ENCODE measurements at places on chromosomes 12 and 14.

- DNase-seq = no peak
Measured at GRCh38 chr14:95370076-95370475, 50.4 kb upstream of the CLMN start.

GRCh38 chr14:104686624-104687517 is 2.5 kb upstream of the INF2 start:
- DNase-seq = peak; percentile 54

- no peak for DNase-seq
Measured at GRCh38 chr12:124852329-124852831, 11.3 kb downstream of the SCARB1 start.

DNA sequence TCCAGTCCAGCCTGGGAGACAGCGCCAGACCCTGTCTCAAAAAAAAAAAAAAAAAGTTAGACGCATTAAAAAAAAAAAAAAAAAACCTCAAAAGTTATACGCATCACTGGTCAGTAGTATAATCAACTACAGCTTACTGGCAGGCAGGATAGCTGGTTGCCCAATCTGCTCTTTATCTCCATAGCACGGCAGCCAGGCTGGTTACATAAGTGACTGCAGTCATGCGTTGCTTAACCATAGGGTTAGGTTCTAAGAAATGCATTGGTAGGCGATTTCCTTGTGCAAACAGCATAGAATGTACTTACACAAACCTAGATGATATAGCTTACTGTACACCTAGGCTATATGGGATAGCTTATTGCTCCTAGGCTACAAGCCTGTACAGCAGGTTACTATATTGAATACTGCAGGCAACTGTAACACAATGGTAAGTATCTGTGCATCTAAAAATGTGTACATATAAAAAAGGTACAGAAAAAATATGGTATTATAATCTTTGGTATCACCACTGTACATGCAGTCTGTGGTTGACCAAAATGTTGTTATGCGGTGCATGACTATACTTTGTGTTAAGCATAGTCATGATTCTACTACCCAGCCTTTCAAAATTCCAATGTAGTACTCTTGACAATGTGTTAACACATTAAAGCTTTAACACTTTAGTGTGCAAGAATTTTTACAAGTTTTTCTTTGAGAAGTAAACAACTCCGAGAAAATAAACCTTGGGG is 8.1 kb downstream of the L2HGDH start:
- no peak for DNase-seq

DNA sequence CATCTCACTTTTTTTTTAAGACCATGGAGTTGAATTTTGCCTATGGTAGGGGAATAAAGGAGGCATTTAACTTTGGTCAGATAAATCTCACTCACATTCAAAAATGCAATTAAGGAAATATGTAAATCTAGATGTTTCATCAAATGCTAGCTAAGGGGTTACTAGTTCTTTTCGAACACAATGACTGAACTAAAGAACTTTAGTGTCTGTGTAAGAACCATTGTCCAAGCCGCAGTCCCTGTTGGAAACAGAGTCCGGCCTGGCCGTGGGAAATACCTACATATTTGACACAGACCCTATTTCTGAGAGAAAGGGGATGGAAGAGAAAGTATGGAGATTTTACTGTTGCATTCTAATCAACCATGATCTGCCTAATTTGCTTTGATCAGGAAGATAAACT is 17.4 kb downstream of the LGR5 start:
- no peak for DNase-seq

GRCh38 chr14:31036552-31036951 is 10.4 kb upstream of the STRN3 start:
- DNase-seq = no peak

DNA sequence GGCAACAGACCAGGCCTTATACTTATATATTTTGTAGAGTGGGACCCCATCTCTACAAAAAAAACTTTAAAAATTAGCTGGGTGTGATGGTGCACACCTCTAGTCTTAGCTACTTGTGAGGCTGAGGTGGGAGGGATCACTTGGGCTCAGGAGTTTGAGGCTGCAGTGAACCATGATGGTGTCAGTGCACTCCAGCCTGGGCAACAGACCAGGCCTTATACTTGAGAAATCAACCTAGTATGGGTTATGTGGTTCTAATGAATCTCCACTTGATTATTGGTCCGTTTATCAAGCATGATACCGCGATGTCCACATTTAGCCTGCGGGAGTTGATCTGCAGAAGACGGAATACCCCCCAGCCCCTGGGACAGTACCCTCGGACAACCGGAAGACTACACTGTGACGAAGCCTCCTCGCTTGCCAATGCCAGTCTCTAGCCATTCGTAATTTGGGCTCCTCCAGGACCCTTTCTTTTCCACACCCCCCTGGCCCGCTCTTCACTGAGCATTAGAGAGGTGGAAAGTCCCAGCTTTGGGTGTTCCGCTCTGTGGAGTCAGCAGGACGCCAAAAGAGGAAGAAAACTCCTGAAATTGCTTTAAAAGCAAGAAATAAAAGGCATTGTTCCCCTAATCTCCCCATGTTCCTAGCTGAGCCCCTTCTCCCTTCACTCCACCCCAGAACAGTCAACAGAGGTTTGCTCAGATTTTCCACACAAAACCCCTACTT is 19.4 kb downstream of the LTBP2 start:
- DNase-seq = no peak

GRCh38 chr12:56437430-56438176 is 11.6 kb downstream of the TIMELESS start:
- DNase-seq = no peak

DNA sequence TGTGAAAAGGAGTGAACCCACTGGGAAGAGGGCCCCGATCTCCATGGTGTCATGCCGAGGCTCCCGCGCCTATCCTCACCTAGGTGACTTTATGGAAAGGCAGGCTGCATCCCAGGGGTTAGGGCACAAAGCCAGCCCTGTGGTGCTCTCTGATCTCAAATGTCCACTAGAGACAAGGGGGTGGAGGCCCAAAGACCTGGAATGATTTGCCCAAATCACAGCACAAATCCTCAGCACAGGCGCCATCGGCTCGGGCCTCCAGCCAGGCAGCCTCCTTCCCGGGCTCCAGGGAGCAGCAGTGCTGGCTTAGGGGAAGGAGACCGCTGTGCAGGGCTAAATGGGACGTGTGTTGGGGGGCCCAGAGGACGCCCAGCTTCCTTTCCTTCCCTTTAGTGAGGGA is 17.6 kb downstream of the CHGA start:
- DNase-seq = no peak

DNA sequence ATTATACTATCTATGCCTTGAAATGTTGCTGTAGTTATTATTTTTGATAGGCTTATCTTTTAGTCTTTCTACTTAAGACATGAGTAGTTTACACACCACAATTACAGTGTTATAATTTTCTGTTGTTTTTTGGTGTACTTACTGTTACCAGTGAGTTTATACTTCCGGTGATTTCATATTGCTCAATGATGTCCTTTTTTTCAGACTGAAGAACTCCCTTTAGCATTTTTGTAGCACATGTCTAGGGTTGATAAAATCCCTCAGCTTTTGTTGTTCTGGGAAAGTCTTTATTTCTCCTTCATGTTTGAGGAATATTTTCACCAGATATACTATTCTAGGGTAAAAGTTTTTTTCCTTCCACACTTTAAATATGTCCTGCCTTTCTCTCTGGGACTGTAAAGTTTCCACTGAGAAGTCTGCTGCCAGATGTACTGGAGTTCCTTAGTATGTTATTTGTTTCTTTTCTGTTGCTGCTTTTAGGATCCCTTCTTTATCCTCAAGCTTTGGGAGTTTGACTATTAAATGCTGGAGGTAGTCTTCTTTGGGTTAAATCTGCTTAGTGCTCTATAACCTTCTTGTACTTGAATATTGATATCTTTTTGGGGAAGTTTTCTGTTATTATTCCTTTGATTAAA is 41.5 kb upstream of the FERMT2 start:
- no peak for DNase-seq

DNA sequence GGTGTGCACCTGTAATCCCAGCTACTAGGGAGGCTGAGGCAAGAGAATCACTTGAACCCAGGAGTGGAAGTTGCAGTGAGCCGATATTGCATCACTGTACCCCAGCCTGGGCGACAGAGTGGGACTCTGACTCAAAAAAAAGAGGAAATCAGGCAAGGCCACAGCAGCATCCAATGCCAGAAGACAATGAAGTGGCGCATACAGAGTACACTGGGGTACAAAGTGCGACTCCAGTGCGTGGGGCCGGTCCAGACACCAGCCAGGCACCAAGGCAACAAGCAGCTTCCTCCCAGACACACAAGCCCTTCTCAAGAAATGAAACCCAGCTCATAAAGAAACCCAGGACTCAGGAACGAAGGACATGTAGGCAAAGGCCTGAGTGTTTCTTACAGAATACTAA is 28.2 kb downstream of the TTC7B start:
- no peak for DNase-seq

GRCh38 chr12:15526033-15526432 is 203.7 kb downstream of the PTPRO start:
- DNase-seq = peak; percentile 88

GRCh38 chr14:28952666-28953065 is 186.1 kb downstream of the FOXG1 start:
- DNase-seq = no peak

- peak; percentile 76 for DNase-seq
Measured at GRCh38 chr12:110590806-110591326, 7.7 kb upstream of the PPTC7 start.

DNA sequence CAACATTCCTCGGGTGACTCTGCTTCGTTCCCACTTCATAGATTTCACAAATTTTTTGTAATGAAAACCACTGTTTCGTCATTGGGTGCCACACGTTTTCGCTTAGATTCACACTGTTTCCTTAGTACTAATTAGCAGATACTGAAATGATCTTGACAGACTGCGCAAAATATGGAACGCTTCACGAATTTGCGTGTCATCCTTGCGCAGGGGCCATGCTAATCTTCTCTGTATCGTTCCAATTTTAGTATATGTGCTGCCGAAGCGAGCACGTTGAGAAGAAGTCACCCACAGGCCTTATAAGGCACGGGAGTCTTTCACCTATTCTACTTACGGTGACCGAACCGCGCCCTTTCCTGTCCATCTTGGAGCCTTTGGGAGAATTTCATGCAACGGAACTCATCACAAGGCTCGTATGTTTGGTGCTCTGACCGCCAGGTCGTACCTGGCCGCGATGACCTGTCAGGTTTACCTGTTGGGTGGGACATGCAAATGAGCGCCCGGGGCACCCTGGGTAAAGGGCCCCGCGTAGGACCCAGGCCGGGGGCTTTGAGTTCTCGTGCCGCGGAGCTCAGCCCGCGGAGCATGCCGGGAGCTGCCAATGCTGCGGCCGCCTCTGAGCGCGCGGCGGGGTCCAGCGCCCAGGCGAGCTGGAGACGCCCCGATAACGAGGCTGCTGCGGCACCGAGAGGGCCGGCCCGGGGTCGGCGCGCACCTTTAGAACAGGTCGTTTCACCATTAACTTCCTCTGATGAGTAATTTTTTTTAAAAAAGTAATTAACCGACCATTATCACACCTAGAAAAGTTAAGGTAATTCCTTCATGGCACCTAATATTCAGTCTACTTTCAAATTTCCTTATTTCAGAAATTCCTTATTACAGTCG is at the start of gene RNU6-8:
Gene RNU6-8, minus strand, starts transcription at position 272 of the 885 bp plus-strand sequence.
- peak; percentile 93 for DNase-seq

DNA sequence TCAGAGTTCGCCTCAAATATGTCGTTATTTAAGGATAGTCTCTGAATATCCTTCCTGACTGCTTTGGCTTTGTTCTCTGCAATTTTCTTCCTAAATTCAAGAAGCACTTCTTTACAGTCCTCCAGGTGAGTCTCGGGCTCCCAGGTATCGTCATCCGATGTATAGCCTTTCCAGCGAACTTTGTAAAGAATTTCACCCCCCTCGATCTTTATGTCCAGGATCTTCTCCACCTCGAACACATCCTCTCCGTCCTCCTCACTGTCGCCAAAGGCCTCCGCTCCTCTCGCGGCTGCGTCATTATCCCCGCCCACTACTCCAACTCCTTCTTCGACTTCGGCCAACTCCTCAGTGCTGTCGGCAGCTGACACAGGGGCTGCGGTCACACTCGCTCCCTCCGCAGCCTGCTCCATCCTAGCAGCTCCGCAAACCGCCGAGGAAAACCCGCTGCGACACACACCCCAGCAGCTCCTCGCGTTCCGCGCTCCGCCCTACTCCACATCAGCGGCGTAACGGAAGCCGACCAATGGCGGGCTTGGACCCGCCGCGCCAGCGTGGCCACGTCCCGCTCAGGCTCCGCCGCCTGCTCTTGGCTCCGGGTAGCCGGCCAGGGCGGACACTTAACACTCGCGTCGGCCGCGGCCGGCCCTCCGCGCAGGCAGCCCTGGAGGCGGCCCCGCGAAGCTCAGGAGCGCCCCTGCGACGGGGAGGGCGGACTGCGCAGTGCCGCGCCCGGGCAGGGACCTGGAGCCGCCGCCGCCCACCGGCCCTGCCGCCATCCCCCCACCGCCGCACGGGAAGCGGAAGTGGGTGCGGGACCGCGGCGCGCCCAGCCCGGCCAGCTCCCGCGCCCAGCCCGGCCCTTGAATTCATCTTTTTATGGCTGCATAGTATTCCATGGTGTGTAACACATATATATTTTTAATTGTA is 4.1 kb downstream of the CD163L1 start:
- DNase-seq = no peak

DNA sequence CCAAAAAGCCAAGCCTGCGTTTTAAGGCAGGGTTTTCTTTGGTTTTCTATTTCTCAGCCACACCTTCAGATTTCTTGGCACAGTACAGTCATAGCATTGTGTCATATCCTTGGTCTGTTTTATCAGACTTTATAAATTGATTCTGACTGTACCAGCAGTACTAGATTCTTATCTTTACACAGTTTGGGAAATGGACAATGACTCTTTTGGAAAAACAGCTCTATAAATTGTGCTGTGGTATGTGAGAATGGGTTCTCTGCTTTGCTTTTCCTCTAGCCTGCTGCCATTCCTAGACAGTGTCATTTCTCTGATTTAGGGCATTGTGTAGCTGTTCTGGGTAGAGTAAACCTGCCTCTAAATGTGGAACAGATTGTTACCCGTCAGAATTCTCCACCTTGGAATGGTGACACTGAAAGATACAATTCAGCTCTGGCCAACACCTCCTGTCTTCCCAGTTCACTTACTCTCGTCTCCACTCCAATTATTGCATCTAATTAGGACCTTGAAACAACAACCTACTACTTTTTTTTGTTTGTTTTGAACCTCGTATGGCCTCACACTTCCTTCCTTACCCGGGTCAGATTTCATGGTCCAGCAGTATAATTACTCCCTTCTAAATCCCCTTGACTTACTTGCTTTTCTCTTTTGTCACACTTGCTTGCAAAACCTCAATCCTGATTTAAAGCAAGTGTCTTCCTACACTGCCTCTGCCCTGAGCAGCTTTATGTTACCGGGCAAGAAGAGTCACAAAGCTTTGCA is 226.3 kb downstream of the ERC1 start:
- no peak for DNase-seq

DNA sequence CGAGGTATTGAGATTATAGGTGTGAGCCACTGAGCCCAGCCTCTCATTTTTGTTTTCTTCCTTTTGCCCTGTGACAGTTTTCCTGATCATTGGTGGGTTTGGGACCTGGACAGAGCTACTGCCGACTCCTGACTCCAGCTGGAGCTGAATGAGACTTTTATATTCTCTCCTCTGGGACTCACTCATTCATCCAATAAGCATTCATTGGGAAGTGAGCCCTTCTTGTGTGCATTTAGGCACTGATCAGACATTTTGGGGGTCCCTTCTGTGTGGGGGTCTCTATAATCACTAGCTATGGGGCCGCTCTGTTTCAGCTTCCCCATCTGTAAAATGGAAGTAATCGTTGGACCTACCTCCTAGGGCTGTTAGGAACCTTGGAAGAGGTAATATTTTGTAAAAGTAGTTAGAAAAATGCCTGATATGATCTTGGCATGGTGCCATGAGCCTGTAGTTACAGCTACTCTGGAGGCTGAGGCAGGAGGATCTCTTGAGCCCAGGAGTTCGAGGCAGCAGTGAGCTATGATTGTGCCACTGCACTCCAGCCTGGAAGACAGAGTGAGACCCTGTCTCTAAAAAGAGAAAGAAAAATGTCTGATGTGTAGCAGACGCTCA is 7.2 kb downstream of the SH2B3 start:
- DNase-seq = no peak

Data from OCI-LY7 (cell line).